ENCODE measurements at places on chromosomes 12 and 14. TPM values are rescaled to one million over a fixed set of nuclear protein-coding genes. Genes with fewer than 3 reads are reported as not detected.

The PLEKHG7 gene
- not detected for total RNA-seq

The DIO2 gene
- 5.8 TPM for total RNA-seq

The KITLG gene
- 131 TPM for total RNA-seq

The GPN3 gene
- 6.7 TPM for total RNA-seq

The ABCB9 gene
- 10.7 TPM for total RNA-seq

The MYO1A gene
- total RNA-seq: 0.12 TPM

The ADAMTS20 gene
- total RNA-seq: 0.12 TPM

The TMEM229B gene
- 1.6 TPM for total RNA-seq

The TCL1A gene
- 0.65 TPM for total RNA-seq

The REP15 gene
- 2.6 TPM for total RNA-seq

The NOS1 gene
- total RNA-seq: 0.12 TPM

The GPR84 gene
- total RNA-seq: 0.16 TPM

The ENDOU gene
- under 0.01 TPM for total RNA-seq

The FSCB gene
- not detected for total RNA-seq

The LRRK2 gene
- total RNA-seq: 8.9 TPM

The GARIN6 gene
- total RNA-seq: not detected

The CCDC60 gene
- not detected for total RNA-seq

The RFX4 gene
- total RNA-seq: not detected

The BCL7A gene
- total RNA-seq: 6.5 TPM

The KIF5A gene
- 2.7 TPM for total RNA-seq

The ACOT6 gene
- 0.16 TPM for total RNA-seq

The BMAL2 gene
- total RNA-seq: 10.3 TPM

The C12orf75 gene
- total RNA-seq: 142 TPM

The RNASE7 gene
- total RNA-seq: not detected

The FGF23 gene
- total RNA-seq: not detected

The MMP19 gene
- 16.1 TPM for total RNA-seq

The CKB gene
- total RNA-seq: 28.4 TPM

The AKAP6 gene
- total RNA-seq: 2.1 TPM

The ATL1 gene
- 15.1 TPM for total RNA-seq

Data from hair follicle dermal papilla cell (primary cell).